ENCODE measurements at places on chromosomes 3 and 15. TPM values are rescaled to one million over a fixed set of nuclear protein-coding genes. Genes with fewer than 3 reads are reported as not detected.

DNA sequence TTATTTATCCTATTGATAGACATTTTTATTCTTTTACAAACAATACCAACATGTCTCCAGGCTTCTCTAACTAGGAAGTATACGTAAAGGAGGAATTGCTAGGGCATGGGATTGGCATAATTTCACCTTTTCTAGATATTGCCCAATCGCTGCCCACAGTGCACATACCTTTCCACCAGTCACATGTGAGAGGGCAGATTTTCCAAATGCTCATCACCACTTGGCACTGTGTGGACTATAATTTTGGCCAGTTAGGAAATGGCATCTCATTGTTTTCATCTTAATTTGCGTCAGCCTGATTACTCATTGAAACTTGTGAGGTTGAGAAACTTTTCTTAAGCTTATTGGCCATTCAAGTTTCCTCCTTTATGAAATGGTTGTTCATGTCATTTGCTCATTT is 57.4 kb upstream of the POLR2M start:
- H3K4me3 ChIP-seq: no peak overlapping the region
- no peaks in the 10 kb centered on the region for H3K27me3 ChIP-seq
- no peak overlapping the region for H3K27ac ChIP-seq

- DNase-seq: peak; percentile 20
- no peaks in the 10 kb centered on the region for H3K36me3 ChIP-seq
- no peak overlapping the region for H3K27ac ChIP-seq
- no peaks in the 10 kb centered on the region for H3K27me3 ChIP-seq
Observed at GRCh38 chr15:38695249-38696108, 130.9 kb upstream of the RASGRP1 start.

DNA sequence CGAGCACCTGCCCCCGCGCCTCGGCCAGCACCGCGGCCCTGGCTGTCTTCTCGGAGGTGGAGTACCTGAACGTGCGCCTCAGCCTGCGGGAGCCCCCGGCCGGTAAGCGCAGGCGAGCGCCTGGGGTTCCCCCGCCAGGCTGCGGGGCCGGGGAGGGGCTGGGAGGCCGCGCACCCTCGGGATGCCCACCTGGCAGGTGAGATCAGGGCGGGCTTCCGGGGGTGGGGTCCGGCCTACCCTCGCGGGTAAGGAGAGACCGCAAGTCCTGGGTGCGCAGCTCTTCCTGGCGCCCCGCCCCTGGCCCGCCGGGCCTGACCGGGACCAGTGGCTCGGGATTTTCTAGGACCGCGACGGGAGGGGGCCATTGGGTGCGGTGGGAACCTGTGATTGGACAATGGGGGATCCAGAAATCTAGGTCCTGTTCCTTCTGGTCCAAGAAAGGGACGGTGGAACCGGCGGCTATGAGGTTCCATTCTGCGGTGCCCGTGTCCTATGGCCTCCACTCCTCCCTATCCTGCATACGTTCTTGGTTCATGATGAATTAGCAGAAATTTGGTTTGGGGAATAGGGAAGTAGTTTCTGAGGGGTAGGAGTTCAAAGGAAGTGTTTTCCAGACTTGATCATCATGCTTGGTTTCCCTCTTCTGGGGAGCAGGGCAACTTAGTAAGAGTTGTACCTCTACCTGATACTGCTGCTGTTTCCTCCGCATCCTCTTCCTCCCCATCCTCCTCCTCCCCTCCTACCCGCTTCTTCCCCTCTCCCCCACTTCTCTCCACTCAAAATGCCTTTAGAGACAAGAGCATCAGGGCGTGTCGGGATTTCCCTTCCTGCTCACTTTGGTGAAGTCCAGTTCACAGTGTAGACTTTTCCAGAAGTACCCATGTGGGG is 808 bp downstream of the ARRDC4 start:
- peak; percentile 43 for DNase-seq
- no peaks in the 10 kb centered on the region for H3K27me3 ChIP-seq
- no peaks in the 10 kb centered on the region for H3K36me3 ChIP-seq
- H3K4me3 ChIP-seq: peak overlapping the region; percentile 94
- H3K4me1 ChIP-seq: peaks cover 12% of the 10 kb centered on the region

GRCh38 chr3:148737104-148737530 is 39.4 kb downstream of the AGTR1 start:
- no peaks in the 10 kb centered on the region for H3K27me3 ChIP-seq
- no peak for DNase-seq
- H3K27ac ChIP-seq: no peak overlapping the region
- peaks cover 10% of the 10 kb centered on the region for H3K36me3 ChIP-seq

- peak overlapping the region; percentile 32 for H3K27ac ChIP-seq
- peaks cover 6% of the 10 kb centered on the region for H3K4me1 ChIP-seq
Observed at GRCh38 chr3:69364354-69364753, 21.5 kb downstream of the FRMD4B start.

DNA sequence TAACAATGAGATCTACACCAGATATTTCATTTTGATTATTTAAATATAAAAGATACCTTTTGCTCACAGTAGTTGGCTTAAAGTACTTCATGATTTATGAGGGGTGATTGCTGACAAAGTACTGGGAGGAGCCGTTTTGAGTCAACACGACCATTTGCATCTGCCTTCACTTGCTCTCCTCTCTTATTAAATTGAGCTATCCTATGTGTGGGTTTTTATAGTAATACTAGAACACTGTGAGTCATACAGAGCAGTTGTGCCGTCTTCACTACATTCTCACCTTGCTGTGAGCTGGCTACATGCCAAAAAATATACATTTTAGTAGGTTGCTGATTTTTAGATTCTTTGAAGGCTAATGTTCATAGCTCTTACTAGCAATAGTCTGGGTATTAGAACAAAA is 161.2 kb downstream of the ALCAM start:
- DNase-seq: no peak
- no peaks in the 10 kb centered on the region for H3K4me1 ChIP-seq
- peaks cover 1% of the 10 kb centered on the region for H3K36me3 ChIP-seq
- H3K27me3 ChIP-seq: no peaks in the 10 kb centered on the region
- H3K27ac ChIP-seq: no peak overlapping the region

GRCh38 chr15:45790325-45790943 is 155.6 kb downstream of the SQOR start:
- H3K4me3 ChIP-seq: no peak overlapping the region
- no peak overlapping the region for H3K27ac ChIP-seq
- H3K27me3 ChIP-seq: no peaks in the 10 kb centered on the region
- no peaks in the 10 kb centered on the region for H3K4me1 ChIP-seq
- no peak for DNase-seq

LNP1 gene
- 3.3 TPM for total RNA-seq

EFHB gene
- total RNA-seq: 12.5 TPM

GPR87 gene
- total RNA-seq: 0.28 TPM

FSD2 gene
- 0.06 TPM for total RNA-seq

IP6K1 gene
- total RNA-seq: 38.7 TPM

ADAMTS9 gene
- total RNA-seq: 75.6 TPM
